ENCODE measurements at places on chromosomes 7 and 10. TPM values are rescaled to one million over a fixed set of nuclear protein-coding genes. Genes with fewer than 3 reads are reported as not detected.

- no peaks in the 10 kb centered on the region for H3K36me3 ChIP-seq
- no peak overlapping the region for H3K4me3 ChIP-seq
- no peaks in the 10 kb centered on the region for H3K27me3 ChIP-seq
- H3K27ac ChIP-seq: no peak overlapping the region
- peaks cover 4% of the 10 kb centered on the region for H3K4me1 ChIP-seq
Measured at GRCh38 chr7:93115796-93116195, 2.0 kb downstream of the SAMD9 start.

- no peaks in the 10 kb centered on the region for H3K36me3 ChIP-seq
- no peak overlapping the region for H3K27ac ChIP-seq
- DNase-seq: no peak
- no peaks in the 10 kb centered on the region for H3K27me3 ChIP-seq
Measured at GRCh38 chr7:23335621-23336020, 36.5 kb downstream of the MALSU1 start.

GRCh38 chr10:101080933-101081931 is 19.4 kb downstream of the KAZALD1 start:
- peaks cover 13% of the 10 kb centered on the region for H3K27me3 ChIP-seq
- H3K4me1 ChIP-seq: no peaks in the 10 kb centered on the region
- no peak overlapping the region for H3K4me3 ChIP-seq
- no peaks in the 10 kb centered on the region for H3K36me3 ChIP-seq

DNA sequence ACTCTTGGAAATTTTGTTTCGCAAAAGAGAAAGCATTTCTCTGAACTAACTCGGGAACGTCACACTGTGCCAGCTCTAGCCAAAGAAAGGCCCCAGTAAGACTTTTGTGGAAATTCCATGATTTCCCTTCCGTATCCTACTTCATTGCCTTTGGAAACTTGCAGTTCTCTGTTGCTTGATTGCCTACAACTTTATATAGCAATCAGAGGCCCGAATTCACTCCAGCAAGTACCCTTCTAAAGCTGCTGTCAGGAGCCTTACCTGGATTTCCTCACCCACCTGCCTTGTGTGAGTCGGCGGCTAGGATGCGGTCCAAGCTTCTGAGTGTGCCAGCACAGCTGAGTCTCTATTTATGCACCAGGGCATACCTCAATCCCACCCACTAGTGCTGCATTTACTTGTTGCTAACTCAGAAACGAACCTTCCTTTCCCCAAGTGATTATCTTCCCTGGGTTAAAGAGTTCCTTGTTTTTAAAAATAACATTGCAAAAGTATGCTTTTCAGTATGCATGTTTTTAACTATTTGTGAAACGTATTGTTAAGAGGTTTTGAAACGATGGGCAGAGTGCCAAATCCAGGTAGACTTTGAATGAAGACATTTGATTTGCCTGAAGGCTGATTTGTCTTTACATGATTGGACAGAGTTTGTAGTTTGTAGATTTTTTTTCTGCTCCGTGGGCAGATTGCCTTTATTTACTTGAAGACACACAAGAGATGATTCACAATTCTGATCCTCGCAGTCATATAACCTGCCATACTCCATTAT is at the start of gene AGR2:
Gene AGR2, minus strand, starts transcription at position 326 of the 766 bp plus-strand sequence. CDS start 3,203 bp downstream, outside the sequence.
- no peaks in the 10 kb centered on the region for H3K27me3 ChIP-seq
- H3K36me3 ChIP-seq: no peaks in the 10 kb centered on the region
- no peaks in the 10 kb centered on the region for H3K4me1 ChIP-seq
- H3K27ac ChIP-seq: no peak within 1 kb of the TSS
- no peak within 1 kb of the TSS for H3K4me3 ChIP-seq

GRCh38 chr10:109207361-109207760 is 716.0 kb downstream of the XPNPEP1 start:
- no peak for DNase-seq
- no peaks in the 10 kb centered on the region for H3K27me3 ChIP-seq
- no peaks in the 10 kb centered on the region for H3K36me3 ChIP-seq
- H3K27ac ChIP-seq: no peak overlapping the region
- H3K4me1 ChIP-seq: no peaks in the 10 kb centered on the region
- no peak overlapping the region for H3K4me3 ChIP-seq

Gene CH25H
- not detected for total RNA-seq

Gene RARRES2
- total RNA-seq: 14.3 TPM

Gene TEX47
- not detected for total RNA-seq

Data from gastrocnemius medialis (tissue), 4 donors.